ENCODE measurements at places on chromosomes 3 and 15.

- no peak for DNase-seq
Measured at GRCh38 chr3:195285372-195285771, 14.4 kb upstream of the XXYLT1 start.

- no peak for DNase-seq
Measured at GRCh38 chr15:89673165-89673512, 6.0 kb downstream of the PLIN1 start.

- no peak for DNase-seq
Measured at GRCh38 chr3:37504583-37505357, 330.4 kb upstream of the LRRFIP2 start.

DNA sequence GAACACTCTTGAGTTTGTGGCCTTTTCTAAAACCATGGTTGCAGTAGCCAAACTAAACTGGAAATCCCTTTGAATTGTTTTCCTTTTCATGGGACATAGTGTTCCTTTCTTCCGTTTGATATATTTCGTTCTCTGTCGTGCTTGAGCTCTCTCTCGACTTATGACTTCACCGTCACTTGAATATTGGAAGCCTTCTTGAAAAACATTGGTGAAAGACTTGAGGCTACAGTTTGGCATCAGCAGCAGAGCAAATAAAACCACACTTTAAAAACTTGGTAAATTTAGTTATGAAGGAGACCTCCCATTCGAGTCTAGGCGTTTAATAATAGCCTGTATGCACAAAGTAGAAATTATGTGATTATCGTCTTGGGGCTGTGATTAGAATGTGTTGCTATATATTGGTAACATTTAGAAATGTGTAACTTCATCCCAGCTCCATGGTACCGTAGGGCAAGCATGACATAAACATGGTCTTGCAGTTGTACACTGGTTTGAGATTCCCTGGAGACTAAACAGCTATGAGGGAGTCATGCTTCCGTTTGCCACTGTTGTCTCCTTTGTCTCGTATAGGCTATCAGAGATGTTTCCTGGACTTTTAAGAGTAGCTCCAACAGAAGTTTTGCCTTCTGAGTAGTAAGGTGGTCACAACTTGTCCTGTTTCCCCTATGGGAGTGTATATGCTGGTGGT, 122.3 kb downstream of the PTPRG start:
- DNase-seq: no peak

DNA sequence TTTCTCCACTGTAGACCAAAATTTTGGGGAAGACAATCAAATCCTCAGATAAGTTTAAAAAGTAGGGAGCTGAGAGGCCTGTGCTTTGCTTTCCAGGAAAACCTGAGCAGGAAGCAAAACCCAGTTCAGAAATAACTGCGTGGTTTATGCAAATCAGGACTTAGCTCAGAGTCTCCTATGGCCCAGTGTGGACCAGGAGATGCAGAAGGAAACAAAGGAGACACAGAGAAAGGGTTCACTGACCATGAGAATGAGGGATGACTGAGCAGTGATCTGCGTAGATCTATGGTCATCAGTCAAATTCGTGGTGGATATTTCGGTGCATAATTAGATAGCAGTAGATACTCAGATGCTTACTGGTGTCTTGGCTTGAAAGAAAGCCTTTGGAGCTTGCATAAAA, 196.6 kb downstream of the TPRG1 start:
- DNase-seq: no peak

DNA sequence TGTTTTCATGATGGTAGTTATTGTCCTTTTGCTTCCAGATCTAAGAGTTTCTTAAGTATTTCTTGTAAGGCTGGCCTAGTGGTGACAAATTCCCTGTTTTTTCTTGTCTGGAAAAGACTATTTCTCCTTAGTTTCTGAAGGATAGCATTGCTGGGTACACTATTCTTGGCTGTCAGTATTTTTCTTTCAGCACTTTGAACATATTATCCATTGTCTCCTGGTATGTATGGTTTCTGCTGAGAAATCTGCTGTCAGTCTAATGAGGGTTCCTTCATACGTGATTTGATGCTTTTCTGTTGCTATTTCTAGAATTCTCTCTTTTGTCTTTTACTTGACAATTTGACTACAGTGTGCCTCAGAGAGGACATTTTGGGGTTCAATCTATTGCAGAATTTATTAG, 134.3 kb downstream of the CGGBP1 start:
- DNase-seq: no peak

- DNase-seq: no peak
Measured at GRCh38 chr15:63942486-63943365, 103.6 kb downstream of the DAPK2 start.

Measured in activated CD8-positive, alpha-beta memory T cell treated with anti-CD3 and anti-CD28 coated beads for 1 hour (primary cell).